ENCODE measurements at places on chromosomes 13 and 19.

GRCh38 chr13:75052616-75053015 lies 429.4 kb downstream of the TBC1D4 start:
- no peak for DNase-seq

DNA sequence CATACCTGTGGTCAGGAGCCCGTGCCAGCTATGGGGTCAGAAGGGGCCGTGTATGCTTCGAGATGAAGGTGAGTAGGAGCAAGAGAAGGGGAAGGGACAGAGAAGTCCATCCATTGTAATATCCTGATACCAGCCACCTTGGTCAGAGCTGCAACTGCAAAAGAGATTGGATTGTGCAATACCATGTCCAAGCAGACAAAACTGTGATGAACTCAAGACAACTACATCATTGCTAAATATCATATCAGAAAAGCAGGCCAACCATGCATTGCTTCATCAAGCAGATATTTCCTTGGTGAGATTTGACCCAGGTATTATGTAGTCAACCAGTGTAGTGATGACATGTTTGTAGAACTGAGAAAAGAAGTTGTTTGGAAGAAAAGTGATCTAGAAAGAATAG lies 12.1 kb downstream of the HNRNPUL1 start:
- DNase-seq: no peak

DNA sequence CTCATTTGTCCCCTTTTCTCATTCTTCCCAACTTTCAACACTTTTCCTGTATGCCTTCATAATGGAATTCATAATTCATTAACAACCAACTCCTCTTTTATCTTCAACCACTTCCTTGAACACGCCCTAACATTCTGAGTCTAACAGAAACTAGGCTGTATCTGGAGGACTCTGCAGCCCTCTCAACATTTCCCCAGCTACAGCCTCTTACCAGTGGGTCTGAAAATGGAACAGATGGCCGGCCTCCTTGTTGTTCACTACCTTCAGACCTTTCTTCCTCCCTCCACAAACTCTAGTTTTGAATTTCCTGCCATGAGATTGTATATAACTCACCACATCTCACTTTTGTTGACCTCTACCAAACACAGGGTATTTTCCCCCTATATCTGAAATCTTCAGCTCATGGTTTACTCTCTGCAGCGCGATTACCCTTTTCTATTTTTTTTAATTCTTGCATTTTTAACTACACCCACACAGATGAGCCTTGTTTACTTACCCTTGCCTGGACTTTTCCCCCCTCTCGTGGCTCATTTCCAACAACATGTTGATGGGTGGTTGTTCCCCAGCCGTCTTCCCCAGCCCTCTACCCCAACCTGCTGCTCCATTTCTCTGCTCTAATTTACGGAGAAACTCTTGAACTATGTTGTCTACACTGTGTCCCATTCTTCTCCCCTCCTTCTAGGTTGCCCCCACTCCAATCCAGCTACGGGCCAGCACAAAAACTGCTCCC lies 846 bp downstream of the ZNF790 start:
- DNase-seq: no peak

DNA sequence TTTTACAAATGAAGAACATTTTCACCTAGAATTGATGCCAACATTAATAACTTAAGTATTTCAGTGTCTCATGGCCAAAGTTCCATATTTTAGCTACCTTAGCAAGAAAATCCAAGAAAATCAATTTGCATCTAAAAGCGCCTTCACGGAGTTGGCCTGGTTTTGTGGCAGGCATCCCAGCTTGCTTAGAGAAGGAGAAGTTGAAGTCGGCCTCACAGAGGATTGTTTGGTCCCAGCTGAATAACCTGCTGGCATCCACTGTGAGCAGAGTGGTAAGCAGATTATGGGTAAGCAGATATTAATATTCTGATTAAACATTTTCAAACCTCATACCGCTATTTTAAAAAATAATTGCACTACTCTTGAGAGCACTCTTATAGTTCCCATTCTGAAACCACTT lies 62.3 kb upstream of the STARD13 start:
- no peak for DNase-seq

GRCh38 chr13:39148513-39148961 lies 110.3 kb downstream of the NHLRC3 start:
- no peak for DNase-seq

- DNase-seq: no peak
Measured at GRCh38 chr19:36973844-36974195, 57.7 kb downstream of the ZNF568 start.

DNA sequence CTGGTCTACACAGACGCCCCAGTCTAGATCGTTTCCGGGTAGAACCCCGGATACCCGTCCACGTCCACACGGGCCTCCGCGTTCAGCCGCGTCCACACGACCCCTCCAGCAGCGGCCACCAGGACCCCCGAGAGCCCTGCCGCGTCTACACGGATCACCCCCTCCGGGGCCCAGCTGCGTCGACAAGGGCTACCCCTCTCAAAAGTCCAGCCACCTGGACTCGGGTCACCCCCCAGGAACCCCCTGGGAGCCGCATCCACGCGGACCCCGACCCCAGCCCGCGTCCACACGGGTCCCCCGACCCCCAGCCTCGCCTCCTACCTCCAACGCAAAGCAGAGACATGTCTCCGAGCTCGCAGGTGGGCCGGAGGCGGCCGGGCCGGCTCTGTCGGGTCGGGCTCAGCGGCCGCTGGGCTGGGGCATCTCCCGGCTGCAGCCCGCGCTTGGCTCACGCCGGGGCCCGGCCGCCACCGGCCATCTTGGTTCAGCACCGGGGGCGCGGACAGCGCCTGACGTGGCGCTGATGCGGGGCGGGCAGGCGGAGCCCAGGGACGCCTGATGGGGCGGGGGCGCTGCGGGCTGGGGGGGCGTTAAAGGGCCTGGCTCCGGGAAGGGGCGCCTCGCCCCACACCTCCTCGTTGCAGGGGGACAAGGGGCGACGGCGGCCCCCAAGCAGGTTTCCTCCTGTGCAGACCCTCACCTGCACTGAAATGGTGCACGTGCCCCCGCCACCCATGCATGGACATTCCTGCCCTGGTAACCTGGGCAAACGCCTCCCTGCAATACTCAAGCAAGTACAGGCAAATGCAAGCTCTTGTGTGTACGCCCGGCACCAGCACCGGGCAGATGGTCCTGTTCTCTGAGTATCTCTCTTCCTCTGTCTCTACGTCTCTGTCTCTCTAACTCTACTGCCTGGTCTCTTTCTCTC lies at the start of gene UNC13A:
Gene UNC13A (minus strand): TSS at position 498 of the 928 bp plus-strand sequence. CDS start 155 bp downstream, at position 343.
- peak; percentile 59 for DNase-seq

- peak; percentile 56 for DNase-seq
Measured at GRCh38 chr19:17234911-17235299, 8.9 kb downstream of the OCEL1 start.

- no peak for DNase-seq
Measured at GRCh38 chr19:34712395-34713261, 21.4 kb upstream of the ZNF181 start.

DNA sequence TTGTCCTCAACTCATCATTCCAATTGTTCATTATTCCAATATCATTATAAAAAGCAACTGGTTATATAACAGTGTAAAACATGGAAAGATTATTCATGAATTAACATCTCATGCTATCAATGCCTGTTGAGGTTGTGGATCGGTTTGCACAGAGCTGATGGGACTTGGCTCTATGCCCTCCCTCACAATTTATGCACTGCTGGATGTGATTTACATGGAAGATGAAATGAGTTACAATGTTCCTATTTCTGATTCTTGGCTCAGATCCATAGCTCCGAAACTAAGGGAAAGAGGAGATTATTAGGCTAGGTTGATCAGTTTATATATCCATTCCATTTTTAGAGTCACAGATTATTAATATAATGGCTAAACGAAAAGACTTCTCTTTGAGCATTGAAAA lies 38.6 kb downstream of the SCEL start:
- no peak for DNase-seq

Measured in psoas muscle (tissue), 8 donors.